ENCODE measurements at places on chromosomes 4 and X. TPM values are rescaled to one million over a fixed set of nuclear protein-coding genes. Genes with fewer than 3 reads are reported as not detected.

The SRPX2 gene
- 97.8 TPM for total RNA-seq

The BST1 gene
- total RNA-seq, result 6.5 TPM

The ZCCHC12 gene
- not detected for total RNA-seq

The PAGE1 gene
- total RNA-seq, result not detected

The PASD1 gene
- total RNA-seq, result not detected

The ZFYVE28 gene
- total RNA-seq, result 3.3 TPM

The ARMCX2 gene
- 72.1 TPM for total RNA-seq

The BANK1 gene
- under 0.01 TPM for total RNA-seq

The RTL9 gene
- total RNA-seq, result not detected

The SPIN2A gene
- not detected for total RNA-seq

The SLC10A3 gene
- 8.4 TPM for total RNA-seq

The ANXA5 gene
- total RNA-seq, result 424 TPM

The ITIH6 gene
- total RNA-seq, result not detected

The SERTM2 gene
- not detected for total RNA-seq

The SATL1 gene
- not detected for total RNA-seq

The CXCL10 gene
- total RNA-seq, result 12.2 TPM

The TMPRSS11D gene
- total RNA-seq, result not detected

The NPFFR2 gene
- 1.5 TPM for total RNA-seq

All from epithelial cell of umbilical artery (primary cell).